ENCODE measurements at places on chromosomes 1 and 21.

GRCh38 chr1:992362-992761, 7.5 kb downstream of the HES4 start:
- DNase-seq, result no peak

- DNase-seq, result no peak
Measured at GRCh38 chr1:184075055-184076029, 23.8 kb downstream of the TSEN15 start.

GRCh38 chr1:54267815-54268761, 68.1 kb downstream of the MRPL37 start:
- no peak for DNase-seq

DNA sequence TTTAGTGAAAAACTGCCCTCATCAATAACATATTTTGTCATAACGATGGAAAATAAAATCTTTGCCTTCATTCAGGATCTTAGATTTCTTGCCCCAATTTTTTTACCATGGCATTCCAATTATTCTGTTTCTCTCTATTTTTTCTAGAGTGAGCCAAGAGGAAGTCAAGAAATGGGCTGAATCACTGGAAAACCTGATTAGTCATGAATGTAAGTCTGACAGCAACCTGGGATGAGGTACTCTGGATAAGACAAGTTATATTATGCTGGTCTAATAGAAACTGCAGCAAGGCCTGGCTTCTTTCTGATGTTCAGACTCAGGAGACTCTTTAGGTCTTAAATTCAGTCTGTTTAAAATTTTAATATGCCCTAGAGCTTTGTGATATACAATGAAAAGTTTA, 3.5 kb downstream of the RGS4 start:
- no peak for DNase-seq

Measured in activated CD8-positive, alpha-beta memory T cell treated with anti-CD3 and anti-CD28 coated beads for 48 hours (primary cell).